ENCODE measurements at places on chromosomes 2 and 18. TPM values are rescaled to one million over a fixed set of nuclear protein-coding genes. Genes with fewer than 3 reads are reported as not detected.

DNA sequence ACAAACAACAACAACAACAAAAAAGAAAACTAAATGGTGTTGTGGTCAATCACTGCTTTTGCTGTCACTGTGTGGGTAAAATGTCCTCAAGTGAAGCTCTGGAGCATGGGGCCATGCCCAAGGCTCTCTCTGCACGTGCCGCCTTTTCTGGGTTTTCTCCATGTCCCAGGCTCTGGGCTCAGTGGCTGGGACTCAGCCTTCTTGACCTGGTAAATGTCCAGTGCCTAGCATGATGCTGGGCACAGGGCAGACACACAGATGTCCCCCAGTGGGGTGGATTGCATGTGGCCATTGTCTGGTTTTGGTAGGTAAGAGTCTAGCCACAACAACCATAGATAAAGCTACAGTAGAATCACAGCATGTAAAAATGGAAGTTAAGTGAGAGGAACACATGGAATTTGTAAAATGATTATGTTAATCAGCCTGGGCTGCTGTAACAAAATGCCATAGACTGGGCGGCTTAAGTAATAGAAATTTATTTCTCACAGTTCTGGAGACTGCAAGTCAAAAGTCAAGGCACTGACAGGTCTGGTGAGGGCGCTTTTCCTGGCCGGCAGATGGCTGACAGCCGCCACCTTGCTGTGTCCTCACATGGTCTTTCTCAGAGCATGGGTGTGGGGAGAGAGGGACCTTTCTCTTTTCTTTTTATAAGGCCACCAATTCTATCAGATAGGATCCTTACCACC is 174.4 kb downstream of the ACOXL start:
- DNase-seq = no peak

GRCh38 chr2:164896634-164897355 is 55.2 kb upstream of the COBLL1 start:
- peak; percentile 68 for DNase-seq

DNA sequence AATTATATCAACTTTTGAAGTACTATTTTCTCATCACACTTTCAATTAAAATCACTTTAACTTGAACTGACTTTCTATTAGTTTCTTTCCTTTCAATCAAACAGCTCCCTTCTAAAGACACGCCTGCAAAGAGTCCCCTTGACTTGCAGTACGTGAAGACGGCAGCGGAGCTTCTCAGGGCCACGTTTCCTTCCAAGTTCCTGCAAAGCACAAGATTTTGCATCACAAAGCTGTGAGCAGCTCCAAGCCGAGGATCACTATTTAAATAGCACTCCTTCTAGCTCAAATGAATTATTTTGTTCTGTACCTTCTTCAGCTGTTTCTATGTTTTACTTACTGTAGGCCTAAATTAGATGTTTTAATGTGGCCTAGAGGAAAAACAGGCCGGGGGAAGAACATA is 30.8 kb downstream of the SH3YL1 start:
- no peak for DNase-seq

Gene KCNG2
- total RNA-seq = under 0.01 TPM

DNA sequence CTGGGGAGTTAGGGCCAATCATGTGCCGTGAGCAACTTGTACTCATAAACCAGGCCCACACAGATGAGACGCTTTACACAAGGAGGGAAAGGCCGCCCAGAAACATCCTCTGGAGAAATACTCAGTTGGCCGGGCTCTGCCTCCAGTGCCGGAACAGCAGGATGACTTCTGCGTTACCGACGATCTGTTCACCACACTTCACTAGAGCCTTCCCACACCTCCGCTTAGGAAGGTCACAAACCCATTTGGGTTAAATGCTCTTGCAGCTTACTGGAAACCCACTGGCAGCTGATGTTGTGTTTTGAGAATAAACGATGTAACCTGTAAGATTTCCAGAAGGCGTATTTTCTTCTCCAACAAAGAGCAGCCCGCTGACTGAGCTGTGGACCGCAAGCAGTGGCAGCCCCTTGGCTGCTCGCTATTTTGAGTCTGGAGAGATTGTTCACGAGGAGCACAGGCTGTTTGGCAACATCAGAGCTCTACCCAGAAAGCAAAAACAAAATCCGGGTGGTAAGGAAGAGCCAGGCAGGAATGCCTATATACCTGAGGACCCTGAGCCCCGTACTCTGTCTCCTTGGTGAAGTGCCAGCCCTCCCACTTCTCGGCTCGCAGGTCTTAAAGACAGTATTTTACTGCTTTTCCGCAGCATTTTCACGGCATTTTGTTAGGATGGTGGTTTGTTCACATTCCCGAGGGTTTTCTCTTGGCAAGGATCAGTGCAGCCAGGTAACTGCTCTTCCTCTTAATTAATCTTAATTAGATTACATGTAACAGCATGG is 44.0 kb downstream of the COLEC12 start:
- DNase-seq = peak; percentile 42

Gene FHOD3
- total RNA-seq = 5.2 TPM
